ENCODE measurements at places on chromosomes 13 and 19.

DNA sequence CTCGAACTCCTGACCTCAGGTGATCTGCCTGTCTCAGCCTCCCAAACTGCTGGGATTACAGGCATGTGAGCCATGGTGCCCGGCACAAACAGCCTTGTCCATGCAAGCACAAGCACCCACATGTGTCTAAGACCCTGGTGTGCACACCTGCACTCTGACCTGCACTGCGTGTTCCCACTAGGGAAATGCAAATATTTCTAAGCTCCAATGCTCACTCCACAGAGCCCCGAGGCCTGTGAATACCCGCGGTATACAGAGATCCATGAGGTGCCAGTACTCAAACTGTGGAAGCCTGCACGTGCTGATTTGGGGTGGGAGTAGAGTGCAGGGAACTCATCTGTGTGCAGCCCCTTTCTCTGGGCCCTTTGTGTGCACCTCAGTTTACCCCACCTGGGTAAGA is 14.7 kb downstream of the GADD45B start:
- DNase-seq = no peak

DNA sequence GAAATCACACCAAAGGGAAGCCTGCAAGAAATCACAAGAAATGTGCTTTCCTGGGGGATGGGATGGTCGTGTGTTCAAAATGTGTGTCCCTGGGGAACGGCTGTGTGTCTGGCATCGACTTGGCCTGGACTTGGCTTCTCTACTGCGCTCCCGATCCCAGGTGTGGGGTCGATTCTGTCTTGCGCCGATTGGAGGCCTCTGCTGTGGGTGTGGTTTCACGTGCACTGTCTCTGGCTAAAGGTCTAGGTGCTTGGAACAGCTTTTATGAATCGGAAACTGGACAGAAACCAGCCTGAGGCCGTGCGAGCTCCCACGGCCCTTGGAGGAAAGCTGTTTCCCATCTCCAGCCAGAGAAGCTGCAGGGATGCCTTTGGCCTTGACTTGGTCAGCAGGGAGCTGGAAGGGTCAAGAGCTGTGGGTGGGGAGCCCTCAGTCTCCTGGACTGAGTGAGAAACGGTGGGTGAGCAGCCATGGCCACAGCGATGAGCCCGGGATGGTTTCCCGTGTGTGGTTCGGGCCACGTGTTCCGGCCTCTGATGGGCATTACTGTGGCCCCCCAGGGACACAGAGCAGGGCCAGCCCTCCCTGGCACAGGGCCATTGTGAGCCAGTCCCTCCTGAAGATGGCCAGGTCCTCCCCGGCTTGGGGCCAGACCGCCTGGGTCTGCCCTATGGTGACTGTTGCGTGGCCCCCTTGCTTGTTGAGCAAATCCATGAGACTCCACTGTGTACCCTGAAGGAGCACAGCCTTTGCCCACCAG is 29.7 kb downstream of the MCF2L start:
- no peak for DNase-seq

DNA sequence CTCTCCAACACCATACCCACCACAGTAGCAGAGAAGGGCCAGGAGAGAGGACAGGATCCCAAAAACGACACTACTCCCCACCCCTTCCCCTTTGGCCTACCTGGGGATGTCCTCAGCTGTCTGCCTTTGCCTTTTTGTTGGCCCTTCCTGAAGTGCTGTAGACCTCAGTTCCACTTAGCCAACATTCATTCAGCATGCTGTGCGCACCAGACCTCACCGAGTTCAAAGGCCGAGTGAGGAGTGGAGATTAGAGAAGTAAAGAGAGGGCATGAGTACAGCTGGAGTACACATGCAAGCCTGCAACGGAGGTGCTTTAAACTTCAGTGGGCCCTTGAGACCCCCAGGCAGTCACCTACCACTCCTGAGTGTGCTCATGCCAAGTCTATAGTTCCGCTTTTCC is 99.0 kb downstream of the TEX26 start:
- DNase-seq = no peak

DNA sequence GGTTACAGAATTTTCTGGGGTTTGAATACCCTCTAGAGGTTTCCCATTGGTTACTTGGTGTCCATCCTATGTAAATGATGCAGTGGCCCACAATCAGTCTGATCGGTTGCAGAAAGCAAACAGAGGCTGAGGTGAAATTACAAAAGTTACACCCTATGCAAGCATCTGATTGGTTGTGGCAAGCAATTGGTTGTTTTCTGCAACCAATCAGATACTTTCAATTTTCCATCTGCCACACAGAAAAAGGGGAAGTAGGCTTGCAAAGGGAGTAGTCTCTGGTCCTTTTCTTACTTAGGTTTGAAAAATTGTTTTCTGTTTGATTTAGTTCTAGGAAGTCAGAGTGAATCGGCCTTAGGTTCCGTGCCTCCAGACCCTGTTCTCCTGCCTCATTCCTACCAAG is 93.1 kb downstream of the WTIP start:
- no peak for DNase-seq

- DNase-seq = no peak
Measured at GRCh38 chr13:44397766-44398223, 24.2 kb downstream of the SERP2 start.

GRCh38 chr13:90187478-90188350 is 1159.8 kb upstream of the MIR17HG start:
- no peak for DNase-seq

DNA sequence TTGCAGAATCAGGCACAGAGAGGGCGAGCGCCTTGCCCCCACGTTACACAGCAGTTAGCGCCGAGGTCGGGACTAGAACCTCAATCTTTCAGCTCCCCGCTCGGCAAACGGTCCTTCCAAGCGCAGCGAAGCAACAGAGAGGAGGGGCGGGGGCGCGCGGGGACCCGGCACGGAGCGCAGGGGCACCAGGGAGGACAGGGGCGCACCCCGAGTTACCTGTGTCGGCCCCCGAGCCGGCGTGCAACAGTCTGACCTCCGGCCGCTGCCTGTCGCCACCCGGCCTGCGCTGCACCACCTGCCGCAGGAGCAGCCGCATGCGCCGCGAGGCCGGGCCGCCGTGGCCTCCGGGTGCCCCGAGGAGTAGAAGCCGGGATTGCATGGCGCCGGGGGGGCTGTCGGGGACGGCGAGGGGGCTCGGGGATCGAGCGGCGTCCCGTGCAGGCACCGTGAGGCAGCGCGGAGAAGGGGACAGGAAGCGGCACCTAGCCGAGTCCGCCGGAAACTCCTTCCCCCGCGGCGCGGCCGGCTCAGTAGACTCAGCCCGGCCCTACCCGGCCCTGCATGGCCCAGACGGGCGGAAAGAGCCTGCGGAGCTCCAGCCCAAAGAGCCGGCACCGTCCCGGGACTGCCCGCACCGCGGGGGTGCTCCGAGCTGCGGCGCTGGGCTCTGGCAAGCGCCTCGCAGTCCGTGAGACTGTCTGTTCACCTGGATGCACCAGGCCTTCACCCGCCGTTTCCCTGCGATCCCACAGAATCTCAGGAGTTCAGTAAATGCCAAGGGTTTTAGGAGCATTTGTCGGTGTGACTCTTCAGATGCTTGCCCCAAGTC is at the start of gene VWA8:
Gene VWA8 (minus strand): TSS at position 473 of the 829 bp plus-strand sequence. CDS start 94 bp downstream, at position 379.
- peak; percentile 43 for DNase-seq

- DNase-seq = no peak
Measured at GRCh38 chr19:49362929-49363267, 682 bp upstream of the TEAD2 start.

DNA sequence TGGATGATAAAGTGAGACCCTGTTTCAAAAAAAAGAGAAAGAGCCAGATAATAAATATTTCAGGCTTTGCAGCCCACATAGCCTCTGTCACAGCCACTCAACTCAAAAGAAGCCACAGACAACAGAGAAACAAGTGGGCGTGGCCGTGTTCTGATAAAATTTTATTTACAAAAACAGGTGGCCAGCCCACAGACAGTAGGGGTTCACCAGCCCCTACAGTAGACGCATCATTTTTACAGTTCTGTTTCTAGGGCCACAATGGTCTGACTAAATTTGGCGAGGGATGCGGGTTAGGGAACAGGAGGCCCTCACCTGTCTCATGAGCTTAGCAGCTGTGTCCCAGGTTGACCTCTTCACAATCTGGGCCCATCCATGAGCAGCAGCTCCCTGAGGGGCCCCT is 59.5 kb downstream of the ARHGEF18 start:
- no peak for DNase-seq

- DNase-seq = no peak
Measured at GRCh38 chr13:43375797-43376465, 352.5 kb downstream of the DNAJC15 start.

DNA sequence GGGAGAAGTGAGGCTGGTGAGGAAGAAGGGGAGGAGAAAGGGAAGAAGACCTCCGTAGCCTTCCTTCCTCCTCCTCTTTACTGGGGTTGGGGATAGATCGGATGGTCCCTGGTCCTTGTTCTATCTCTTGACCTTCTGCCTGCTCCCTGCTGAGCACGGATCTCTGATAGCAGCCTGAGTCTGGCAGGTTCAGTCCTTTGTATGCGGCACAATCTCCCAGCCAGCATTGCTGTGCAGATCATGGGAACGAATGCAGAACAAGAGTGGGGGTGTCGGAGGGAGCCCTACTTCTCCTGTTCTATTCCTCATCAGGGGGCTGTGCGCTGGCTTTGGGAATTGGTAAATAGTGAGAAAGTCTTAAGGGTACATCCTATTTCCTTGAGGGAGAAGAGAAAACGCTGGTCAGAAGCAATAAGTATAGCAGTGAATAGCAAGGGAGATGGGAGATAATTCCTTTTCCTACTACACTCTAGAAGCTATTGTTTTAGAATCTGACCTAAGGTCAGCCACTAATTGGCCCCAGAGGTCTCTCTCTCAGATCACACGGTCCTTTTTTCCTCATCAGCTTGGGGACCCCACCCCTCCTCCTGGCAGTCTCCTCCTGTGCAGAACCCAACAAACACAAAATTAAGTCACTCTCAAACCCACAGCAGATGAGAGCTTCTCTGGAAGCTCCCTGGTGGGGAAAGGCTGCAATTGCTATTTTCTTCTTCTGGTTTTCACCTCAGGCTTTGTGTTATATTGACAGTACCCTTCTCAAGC is 41.0 kb downstream of the KL start:
- no peak for DNase-seq

GRCh38 chr13:78650717-78651083 is 8.3 kb downstream of the OBI1 start:
- no peak for DNase-seq

GRCh38 chr13:21246761-21247452 is 70.4 kb downstream of the MRPL57 start:
- no peak for DNase-seq

DNA sequence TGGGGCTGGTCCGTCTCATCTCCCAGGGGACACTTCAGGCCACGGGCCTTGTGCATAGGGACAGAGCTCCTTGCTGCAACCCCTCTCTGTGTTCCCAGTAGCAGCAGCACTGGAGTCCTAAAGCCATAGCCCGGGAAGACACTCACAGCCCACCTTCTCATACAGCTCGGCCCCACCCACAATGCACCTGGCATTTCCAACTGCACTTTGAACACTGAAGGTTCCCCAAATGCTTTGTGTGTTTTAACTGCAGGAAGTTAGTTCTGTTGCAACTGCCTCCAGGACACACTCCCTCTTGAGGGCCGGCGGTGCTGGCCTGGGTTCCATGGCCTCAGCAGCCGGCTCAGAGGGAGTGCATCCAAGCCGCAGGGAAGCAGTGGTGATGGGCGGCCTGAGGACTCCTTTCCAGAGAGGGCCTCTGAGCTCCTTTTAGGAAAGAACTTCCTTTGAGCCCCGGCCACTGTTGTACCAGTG is 22.7 kb upstream of the TMEM255B start:
- DNase-seq = no peak

DNA sequence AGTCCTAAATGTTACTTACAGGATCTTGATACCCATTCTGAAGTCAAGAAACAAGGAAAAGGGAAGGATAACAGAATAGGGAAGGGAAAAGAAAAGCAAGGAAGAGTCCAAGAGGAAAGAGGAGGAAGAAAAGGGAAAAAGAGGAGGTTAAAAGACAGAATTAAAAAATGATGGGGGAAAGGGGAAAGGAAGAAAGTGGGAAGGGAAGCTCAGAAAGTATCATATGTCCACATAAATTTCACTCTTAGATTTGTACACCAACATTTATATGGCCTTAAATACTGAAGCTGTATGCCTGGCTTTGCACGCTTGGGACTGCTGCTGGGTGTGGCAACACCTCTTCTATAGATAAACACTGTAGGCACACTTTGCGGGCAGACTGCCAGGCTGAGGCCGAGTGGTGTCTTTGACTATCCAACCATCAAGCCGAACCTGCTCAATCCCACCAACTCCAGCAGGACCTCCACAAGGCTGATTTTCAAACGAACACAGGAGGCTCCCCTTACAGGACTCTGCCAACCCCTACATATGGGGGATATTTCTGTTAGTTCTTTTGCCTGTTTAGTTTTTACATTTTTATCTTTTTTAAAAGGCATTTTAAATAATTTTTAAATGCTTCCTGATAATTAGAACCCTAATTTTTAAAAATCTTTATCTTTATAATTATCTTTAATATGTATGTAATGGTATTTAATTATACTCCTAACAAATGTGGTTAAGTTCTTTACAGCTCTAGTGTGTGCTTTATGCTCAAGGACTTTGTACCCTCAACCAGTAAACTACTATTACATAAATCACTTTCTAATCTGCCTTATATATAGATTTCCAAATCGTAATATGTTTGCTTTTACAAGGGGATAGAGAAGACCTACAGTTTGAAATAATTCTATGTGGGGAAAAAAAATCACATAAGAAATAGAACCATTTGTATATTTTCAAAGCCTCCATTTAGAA is 154.2 kb downstream of the DIAPH3 start:
- no peak for DNase-seq

- no peak for DNase-seq
Measured at GRCh38 chr13:34808649-34809048, 133.4 kb upstream of the NBEA start.

DNA sequence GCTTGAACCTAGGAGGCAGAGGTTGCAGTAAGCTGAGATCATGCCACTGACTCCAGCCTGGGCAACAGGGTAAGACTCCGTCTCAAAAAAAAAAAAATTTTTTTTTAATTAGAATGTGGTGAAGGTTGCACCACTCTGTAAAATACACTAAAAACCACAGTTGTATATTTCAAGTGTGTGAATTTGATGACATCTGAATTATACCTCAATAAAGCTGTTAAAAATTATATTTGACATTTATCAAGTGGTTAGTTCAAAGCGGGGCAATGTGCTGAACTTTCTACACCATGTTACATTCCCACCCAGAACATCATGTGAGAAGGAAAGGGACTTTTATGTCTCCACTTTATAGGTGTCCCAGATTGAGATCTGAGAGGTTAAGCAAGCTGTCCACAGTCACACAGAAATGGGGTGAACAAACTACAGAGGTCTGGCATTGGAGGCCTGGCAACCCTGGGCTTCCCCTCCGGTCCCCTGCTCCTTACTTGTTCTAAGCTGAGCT is 5.9 kb upstream of the S1PR5 start:
- DNase-seq = no peak

DNA sequence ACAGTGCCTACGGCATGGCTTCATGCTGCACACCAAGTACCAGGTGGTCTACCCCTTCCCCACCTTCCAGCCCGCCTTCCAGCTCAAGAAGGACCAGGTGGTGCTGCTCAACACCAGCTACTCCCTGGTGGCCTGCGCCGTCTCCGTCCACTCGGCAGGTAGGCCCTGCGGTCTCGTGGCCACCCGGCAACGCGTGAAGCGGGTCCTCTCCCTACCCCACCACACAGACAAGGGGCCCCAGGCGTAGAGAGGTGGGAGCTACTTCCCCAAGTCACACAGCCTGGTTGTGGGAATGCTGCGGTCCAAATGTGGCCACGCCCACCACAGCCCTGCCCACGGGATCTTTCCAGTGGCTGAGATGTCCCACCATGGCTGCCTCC is 4.0 kb downstream of the DCAF15 start:
- no peak for DNase-seq

Data from AG09319 (cell line).